ENCODE measurements at places on chromosomes 5 and 9.

- no peak for DNase-seq
Measured at GRCh38 chr9:122144836-122145591, 14.6 kb downstream of the NDUFA8 start.

- DNase-seq = no peak
Measured at GRCh38 chr5:145157841-145158240, 677.3 kb downstream of the PRELID2 start.

- DNase-seq = no peak
Measured at GRCh38 chr5:113382731-113383130, 52.1 kb downstream of the TSSK1B start.

DNA sequence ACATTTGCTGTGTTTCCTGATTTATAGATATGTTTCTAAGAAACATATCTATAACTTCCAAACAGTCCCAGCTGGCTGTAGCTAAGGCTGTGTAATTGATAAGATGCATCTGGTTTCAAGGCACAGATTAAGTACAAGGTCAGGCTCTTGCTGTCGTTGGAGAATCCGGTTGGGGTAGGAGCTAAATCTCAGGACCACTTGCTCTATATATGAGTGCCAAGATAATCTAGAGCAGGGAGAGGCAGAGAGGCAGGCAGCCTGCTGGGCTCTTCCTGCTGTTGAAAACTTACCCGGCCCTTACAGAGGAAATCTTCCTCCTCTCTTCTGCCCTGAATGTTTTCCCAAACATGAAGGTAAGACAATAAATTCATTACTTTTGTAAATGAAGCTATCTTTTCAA is at the start of gene C7:
TSS of gene C7 (plus strand) at position 234 of the 400 bp plus-strand sequence. CDS start at position 348, 114 bp downstream.
- DNase-seq = no peak

GRCh38 chr9:74431467-74431866 is 65.7 kb upstream of the RORB start:
- no peak for DNase-seq

GRCh38 chr5:19258686-19259085 is 729.3 kb downstream of the CDH18 start:
- no peak for DNase-seq

- DNase-seq = no peak
Measured at GRCh38 chr9:99160173-99160572, 55.3 kb downstream of the TGFBR1 start.

DNA sequence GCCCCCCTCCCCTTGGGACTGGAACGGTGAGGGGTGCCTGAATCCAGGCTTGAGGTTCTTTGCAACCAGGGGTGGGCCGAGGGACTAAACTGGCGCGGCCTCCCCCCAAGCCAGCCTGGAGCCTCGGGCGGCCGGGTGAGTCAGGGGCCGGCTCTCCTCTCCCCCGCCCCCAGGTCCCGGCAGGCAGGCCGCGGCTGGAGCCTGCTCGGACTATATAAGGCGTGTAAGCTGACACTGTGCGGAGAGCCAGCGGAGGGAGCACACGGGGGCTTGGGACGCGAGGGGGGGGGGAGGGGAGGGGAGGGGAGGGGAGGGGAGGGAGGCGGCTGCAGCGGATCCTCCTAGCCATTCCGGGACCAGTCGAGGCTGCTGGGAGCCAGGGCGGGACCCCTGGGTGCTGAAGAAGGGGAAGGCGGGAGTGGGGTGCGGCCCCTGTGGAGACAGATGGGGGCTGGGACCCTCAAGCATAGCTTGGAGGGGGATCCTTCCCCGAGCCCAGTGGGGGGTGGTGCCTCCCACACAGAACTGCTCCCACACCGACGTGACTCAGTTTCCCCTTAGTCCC is 595 bp downstream of the PDLIM7 start:
- no peak for DNase-seq

- no peak for DNase-seq
Measured at GRCh38 chr9:133031496-133031911, 707 bp downstream of the GTF3C5 start.

GRCh38 chr5:88503041-88503345 is 234.3 kb upstream of the TMEM161B start:
- no peak for DNase-seq

DNA sequence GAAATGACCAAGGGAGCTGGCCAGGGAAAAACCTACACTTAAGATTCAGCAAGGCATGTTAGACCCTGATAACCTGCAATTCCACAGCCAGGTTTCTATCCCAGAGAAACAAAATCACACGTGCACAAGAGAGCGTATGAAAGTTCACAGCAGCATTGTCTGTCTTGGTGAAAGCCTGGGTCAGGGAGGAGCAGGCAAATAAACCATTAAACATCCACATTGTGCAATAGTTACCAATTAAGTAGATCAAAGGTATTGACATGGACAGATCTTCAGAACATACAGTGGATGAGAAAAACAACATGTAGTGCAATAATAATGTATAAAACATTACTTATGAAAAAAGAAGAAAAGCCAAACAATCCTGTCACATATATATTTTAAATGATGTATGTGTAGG is 15.9 kb upstream of the GPX3 start:
- DNase-seq = no peak

DNA sequence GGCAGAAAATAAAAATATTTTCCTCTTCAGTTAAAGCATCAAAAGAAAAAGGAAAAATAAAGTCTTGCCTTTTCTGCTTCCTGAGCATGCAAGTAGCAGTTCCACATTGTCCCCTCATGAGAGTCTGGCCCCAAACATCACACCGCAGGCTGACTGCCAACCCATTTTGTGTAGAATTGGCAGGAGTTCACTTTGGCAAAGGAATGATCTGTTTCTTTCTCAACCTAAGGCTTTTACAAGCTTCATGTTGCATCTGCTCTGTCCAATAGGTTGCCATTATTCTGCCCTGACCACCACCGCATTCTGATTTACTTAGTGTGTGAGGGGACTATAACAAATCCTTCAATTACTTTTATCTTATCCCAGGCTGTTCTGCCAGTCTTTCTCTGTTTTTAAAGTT is 249.5 kb downstream of the ISL1 start:
- no peak for DNase-seq

- no peak for DNase-seq
Measured at GRCh38 chr9:107782381-107782780, 292.8 kb upstream of the KLF4 start.

GRCh38 chr9:70679845-70680244 is 265.4 kb upstream of the KLF9 start:
- no peak for DNase-seq

- DNase-seq = no peak
Measured at GRCh38 chr5:67371924-67372323, 175.3 kb upstream of the CD180 start.

DNA sequence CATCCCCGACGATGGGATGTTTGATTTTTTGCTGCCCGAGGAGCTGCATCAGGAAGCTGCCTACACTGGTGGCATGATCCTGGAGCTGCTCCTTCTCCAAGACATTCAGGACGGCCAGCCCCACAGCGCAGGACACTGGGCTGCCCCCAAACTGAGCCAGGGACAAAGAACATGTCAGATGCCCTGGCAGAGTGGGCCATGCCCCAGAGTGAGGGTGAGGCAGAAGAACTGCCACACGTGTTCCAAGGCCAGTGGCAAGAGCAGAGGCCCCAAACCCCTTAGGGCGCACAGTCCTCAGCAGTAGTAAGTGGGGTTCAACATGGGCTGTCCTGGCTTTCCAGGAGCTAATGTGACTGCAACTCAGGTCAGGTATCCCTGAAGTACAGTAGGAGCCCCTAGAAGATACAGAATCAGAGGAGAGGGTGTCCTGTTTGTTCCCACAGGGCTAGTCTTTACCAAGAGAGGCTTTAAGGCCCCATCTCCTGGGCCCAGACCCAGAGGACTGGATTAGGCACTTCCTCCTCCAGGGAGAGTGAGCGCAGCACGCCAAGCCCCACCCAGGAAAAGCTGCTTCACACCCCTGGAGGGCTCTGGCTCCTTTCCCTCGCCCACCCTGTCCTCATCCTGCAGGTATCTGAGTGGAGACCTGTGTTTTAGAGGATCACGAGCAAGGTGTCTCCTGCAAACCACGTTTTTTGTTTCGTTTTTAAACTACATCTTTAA is 11.1 kb downstream of the HNRNPAB start:
- DNase-seq = no peak

DNA sequence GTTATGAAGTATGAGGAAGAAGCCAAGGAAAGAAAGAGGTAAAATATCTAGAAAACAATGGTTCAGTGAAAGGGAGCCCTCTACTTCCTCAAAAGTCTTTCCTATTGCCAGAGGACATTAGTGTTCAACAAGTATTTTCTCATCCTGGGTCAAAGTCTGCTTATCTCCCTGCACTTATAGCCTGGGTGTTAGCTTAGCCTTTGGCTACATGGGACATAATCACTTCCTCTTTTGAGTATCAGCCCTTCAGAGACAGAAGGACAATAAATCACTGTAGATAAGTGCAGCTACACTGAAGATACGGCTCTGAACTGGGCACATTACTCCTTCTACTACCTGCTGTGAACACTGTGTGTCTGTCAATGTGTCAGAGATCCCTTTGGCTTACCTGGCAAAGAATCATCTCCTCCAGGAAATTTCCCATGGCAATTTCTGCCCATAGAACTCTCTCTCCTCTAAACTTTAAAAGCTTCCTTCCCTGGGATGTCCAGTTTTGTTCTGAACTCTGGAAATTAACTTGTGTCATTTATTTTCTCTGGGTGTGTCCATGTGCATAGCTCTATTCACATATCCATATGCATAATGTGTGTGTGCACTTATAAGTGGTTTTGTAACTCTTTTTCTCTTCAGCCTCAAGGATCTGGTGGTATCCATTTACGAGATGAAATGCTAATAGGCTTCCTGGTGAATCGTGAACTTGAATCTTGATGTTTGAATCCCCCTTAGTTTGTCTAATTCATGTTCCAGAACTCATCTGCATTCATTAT is 30.0 kb upstream of the RECK start:
- DNase-seq = no peak

GRCh38 chr5:75236322-75237316 is at the start of gene ANKRD31:
Gene ANKRD31, minus strand, starts transcription at chr5:75236878. Its CDS starts 192 bp downstream, at chr5:75236686.
- peak; percentile 93 for DNase-seq

DNA sequence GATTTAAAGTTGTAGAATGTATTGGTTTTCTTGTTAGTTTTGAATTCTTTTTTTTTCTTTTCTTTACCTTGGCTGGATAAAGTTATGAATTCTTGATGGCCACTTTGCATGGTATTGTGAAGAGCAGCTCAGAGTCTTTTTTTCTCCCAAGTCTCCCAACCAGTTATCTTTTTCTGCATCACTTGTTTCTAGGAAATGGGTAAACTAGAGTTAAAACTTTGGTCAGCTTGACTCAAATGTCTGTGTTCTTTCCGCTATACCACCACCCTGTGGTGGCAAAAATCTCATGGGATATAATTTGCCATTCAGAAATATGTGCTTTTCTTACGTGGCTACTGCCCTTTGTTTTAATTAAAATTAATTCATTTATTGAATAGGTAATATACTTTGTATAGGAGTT is 113.2 kb downstream of the UNC13B start:
- DNase-seq = no peak

DNA sequence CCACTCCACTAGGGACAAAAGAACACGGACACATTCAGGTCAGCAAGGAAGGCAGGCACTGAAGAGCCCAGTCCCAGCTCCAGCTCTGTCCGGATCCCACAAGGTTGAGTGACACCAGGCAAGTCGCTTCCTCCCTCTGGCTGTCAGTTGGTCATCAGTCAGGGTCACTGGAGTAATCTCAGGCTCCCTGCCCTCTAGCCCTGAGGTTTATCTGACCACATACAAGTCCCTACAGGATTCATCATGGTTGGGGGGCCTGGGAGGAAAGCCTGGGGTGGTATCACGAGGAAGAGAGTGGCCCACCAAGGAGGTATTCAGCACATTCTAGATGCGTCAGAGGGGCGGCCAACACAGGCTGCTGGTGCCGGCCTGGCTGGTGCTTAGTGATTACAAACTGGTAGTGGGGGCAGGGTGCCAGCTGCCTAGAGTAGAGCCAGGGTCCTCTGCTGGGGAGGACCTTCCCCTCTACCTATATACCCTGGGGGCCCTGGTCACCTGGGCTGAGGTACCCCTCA is 81.5 kb downstream of the SHB start:
- DNase-seq = no peak

- DNase-seq = no peak
Measured at GRCh38 chr9:110897943-110898342, 140.3 kb downstream of the LPAR1 start.

DNA sequence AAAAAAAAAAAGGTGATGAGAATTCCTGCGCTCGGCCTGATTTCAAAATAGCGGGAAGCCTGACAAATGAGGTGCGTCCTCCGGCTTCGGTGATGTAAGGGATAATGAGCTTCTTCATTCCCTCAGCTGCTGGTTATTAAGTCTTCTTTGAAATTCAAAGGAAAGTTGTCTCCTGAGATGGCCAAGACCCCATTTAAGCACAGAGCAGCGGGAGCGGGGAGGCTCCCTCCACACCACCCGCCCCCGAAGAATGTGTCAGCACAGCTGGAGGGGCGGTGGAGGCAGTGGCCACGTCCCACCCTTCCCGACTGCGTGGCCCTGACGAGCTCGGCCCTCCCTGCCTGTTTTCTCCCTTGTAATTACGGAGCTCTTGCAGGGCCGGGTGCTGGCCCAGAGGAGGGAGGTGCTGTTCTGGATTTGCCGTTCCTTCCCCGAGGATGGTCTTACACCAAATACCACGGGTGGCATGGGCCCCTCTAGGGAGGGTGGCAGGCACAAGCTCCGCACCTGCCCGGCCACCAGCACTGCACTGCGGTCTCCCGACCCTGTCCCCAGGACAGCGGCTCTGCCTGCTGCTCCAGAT is 31.0 kb downstream of the SLC9A3 start:
- DNase-seq = no peak

DNA sequence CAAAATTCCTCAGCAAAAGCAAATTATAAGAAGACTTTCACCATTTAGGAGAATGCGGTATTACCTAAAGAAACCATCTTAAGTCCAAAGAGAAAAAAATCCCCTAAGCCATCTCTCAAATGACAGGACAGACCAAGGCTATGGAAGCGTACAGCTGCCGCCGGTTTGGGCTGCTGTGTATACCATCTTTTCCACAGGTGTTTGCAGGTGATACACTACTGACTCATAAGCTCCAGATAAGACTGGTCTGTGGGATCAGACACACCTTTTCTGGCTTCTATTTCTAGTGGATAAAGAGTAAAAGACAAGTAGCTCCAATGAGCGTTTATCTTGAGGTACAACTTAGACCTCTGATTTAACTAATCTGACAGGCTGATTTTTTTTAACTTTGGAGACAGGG is 7.7 kb downstream of the CDKN2AIPNL start:
- no peak for DNase-seq

DNA sequence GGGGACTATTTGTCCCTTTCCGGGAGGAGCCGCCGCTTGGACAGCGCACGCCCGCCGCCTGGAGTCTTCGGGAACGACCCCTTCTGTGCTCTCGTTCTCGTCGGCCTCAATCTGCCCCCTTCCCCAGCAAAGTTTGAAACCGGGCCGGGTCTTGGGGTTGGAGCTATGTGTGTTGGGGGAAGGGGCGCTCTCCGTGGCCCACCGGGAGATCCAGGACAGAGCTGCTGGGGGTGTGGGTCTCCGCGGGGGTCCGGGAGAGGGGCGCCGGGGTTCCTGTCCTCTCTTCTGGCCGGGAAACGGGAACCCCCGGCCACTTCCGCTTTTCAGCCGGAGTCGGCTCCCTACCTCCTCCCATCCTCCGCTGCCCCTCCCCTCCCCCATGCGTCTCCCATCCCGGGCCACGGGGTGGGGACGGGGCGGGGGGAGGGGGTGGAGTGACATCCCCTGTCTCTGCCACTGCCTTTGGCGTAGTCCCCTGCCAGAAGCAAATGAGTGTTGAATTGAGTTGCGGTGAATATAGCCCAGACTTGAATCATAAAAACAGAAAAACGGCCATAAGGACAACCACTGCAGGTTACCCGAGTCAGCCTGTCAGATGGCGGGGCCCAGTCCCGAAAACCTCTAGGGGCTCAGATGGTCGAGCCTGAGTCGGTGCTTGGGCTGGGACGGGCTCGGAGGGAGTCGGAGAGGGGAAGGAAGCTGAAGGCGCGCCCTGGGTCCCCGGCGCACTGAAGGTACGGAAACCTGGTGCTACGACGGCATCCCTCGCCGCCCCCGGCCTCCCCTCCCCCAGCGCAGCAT is 1.1 kb downstream of the CPLX2 start:
- no peak for DNase-seq
